ENCODE measurements at places on chromosomes 3 and 15.

GRCh38 chr3:46353647-46354410 is at the start of gene CCR2:
Gene CCR2, plus strand, starts transcription at chr3:46354111. Its CDS starts 3,417 bp downstream, at chr3:46357528.
- no peak for DNase-seq

- DNase-seq: no peak
Observed at GRCh38 chr15:70209499-70209898, 111.8 kb upstream of the TLE3 start.

- no peak for DNase-seq
Observed at GRCh38 chr15:70345251-70346019, 247.7 kb upstream of the TLE3 start.

DNA sequence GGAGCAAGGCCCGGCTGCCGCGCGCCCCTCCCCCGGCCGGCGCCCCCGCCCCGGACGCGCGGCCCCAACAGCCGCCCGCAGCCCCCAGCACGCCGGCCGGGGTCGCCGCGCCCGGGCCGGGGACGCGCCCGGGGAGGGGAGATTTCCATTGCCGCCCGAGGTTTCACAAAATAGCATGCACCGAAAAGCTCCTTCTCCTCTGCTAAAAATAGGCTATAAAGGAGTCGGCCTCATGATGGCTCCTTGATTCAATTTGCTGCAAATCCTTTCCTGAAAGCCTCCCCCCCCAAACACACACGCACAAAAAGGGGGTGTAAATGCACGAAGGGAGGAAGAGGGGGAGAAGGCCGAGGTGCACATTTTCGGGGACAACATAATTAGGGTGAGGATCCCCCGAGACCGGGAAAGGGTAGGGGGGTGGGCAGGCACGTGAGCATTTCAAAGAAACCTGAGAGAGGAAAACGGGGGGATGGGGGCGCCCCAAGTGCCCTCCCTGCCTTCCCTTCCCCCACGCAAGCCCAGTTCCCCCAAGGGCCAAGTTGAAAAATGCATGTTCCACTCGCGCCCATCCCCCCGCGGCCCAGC is 734 bp downstream of the TBL1XR1 start:
- no peak for DNase-seq

DNA sequence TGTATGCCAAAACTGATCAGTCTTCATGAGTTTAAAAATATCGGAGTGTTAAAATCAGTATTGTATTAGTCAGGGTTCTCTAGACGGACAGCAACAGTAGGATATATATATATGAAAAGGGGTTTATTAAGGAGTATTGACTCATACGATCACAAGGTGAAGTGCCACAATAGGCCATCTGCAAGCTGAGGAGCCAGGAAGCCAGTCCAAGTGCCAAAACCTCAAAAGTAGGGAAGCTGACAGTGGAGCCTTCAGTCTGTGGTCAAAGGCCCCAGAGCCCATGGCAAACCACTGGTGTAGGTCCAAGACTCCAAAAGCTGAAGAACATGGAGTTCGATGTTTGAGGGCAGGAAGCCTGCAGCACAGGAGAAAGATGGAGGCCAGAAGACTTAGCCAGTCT is 391.0 kb upstream of the CADM2 start:
- no peak for DNase-seq

- no peak for DNase-seq
Observed at GRCh38 chr3:61354604-61355003, 103.4 kb upstream of the FHIT start.

- DNase-seq: no peak
Observed at GRCh38 chr15:48730506-48730905, 80.4 kb downstream of the CEP152 start.

GRCh38 chr15:63870043-63870394 is 36.3 kb upstream of the HERC1 start:
- DNase-seq: no peak

- no peak for DNase-seq
Observed at GRCh38 chr3:176554264-176554663, 643.0 kb downstream of the TBL1XR1 start.

DNA sequence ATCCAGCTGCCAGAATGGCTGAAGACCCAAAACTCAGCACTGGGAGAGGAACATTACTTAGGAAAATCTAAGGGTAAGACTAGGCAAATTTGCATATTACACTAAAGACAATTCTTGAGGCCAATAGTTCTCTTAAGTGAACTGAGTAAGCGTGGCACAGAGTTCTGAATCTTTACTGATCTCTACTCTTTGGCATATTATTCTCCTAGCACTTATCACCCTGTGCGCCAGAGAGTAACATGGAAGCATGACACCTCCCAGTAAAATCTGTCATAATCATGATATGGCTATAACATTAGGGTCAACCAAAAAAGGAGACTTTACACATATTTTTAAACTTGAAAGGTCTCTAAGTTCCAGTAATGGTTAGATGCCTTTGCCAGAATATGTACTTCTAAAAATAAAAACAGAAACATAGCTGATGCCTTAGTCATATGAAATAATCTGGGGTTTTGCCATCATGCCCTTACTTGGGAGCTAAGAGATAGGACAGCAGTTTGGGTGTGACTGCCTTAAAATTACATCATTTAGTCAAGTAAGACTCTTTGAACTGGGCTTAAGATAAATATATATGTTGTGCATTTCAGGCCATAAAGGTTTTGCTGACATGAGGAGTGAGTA is 290.5 kb downstream of the PLCL2 start:
- no peak for DNase-seq

DNA sequence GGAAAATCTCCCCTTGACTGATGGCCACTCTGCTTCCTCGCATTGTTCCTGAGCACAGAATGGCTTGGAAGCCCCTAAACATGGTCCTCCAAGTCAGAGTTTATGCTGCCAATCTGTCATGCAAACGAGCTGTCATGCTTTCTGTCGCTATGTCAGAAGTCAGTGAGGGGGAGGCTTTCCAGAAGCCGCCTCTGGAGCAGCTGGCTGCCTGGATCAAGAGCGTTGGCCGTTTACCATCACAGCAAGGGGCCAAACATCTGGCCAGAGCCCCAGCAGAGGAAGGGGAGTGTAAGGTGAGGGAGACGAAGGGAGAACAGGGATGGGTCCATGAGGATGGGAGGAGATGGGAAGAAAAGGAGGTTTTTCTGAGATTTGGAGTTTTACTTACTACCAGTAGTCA is 372.6 kb upstream of the NR2F2 start:
- no peak for DNase-seq

- no peak for DNase-seq
Observed at GRCh38 chr15:33066584-33066983, 127.9 kb downstream of the FMN1 start.

DNA sequence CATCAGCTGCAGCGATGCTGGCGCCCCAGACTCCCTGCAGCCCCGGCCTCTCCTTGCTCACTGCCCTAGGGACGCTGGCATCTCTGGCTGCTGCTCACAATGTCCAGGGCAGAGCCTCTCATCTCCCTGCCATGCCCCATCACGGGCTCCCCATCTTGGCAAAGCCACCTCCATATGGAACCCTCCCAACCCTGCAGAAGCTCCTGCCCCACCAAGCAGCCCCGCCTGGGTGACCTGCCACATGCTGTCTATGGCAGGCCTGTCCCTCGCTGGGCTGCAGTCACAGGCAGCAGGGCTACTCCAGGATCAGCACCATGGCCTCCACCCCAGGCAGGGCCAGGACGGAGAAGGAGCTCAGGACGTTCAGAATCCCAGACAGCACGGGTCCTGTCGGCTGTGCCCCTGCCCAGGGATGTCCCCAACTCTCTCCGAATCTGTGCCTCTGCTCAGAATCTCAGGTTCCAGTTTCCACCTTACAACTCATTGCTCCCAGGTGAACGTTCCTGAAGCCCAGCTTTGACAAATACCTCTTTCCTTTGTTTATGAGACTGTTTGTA is 58.4 kb downstream of the PLXNA1 start:
- no peak for DNase-seq

GRCh38 chr3:31295150-31295765 is 237.5 kb upstream of the STT3B start:
- no peak for DNase-seq

DNA sequence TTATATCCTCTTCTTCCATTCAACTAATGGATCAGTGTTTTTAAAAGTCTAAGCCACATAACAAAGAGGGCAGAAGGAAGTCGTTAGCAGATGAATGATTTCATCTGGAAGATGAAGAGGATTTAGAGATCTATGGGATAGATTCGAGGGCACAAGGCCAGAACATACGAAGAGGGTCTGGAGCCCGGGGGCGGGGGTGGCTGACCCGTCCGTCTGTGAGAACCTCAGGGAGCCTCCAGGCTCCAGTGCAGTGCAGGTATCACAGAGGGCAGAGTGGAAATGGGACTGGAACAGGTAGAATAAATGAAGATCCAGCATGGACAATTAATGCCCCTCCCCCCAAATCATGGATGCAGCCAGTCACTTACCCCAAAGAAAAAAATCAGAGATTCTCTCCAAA is 1.5 kb upstream of the GOLGA8B start:
- no peak for DNase-seq

- no peak for DNase-seq
Observed at GRCh38 chr15:82649226-82649999, 2.2 kb upstream of the CPEB1 start.
